ENCODE measurements at places on chromosomes 5 and 9.
A peak's percentile ranks its signal among the peaks of the same experiment; 100 is the strongest.

GRCh38 chr5:172293054-172293744 is 9.6 kb upstream of the UBTD2 start:
- peak; percentile 62 for DNase-seq

DNA sequence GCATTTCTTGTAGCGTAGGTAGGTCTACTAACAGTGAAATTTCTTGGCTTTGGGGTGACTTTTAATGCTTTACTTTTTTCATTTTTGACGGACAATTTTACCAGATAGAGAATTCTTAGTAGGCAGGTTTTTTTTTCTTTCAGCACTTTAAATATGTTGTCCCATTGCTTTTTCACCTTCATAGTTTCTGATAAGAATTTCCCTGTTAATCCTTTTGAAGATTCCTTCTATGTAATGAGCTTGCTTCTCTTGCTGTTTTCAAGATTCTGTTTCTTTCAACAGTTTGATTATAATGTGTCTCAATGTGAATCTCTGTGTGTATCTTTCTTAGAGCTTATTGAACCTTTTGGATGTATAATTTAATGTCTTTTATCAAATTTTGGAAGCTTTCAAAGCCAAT is 35.5 kb downstream of the PBX3 start:
- no peak for DNase-seq

GRCh38 chr5:126096442-126097006 is 326.7 kb upstream of the GRAMD2B start:
- no peak for DNase-seq

DNA sequence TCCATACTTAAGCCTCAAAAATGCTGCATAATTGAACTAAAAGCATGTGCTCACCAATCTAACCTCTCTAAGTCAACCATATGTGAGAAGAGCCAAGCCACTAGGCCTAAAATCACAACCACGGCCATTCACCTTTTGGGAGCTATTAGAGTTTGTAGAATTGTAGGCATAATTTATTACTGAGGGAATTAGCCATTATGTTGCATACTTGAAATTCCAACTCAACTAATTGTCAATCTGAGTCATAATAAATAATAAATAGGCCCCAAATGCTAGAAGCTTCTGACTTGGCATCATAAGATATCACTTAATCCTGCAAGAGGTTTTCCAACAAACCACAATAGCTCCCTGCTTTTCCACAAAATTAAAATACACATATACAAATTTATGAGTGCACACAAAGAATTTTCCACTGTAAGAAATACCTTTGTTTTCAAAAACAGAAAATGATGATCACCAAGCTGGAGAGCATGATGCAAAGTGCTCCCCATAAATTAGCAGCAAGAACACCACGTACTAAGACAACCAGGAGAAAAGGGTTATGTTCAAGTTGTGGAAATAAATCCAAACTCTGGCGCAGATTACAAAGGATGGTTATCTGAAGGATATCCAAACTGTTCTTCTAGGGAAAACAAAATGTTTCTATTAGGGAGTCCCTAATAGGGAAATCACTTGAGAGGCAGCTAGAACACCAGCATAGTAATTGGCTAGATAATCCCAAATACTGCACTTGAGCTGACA is 250.0 kb upstream of the SLC30A5 start:
- no peak for DNase-seq

GRCh38 chr9:479971-480350 is 265.3 kb downstream of the DOCK8 start:
- no peak for DNase-seq

- DNase-seq, result no peak
Measured at GRCh38 chr9:74644023-74644422, 146.9 kb downstream of the RORB start.

- DNase-seq, result no peak
Measured at GRCh38 chr9:36217256-36217968, 26.7 kb downstream of the CLTA start.

GRCh38 chr9:122954253-122954691 is 13.5 kb downstream of the RABGAP1 start:
- DNase-seq, result no peak

GRCh38 chr5:135034236-135034962 is 371 bp upstream of the PITX1 start:
- DNase-seq, result peak; percentile 20

DNA sequence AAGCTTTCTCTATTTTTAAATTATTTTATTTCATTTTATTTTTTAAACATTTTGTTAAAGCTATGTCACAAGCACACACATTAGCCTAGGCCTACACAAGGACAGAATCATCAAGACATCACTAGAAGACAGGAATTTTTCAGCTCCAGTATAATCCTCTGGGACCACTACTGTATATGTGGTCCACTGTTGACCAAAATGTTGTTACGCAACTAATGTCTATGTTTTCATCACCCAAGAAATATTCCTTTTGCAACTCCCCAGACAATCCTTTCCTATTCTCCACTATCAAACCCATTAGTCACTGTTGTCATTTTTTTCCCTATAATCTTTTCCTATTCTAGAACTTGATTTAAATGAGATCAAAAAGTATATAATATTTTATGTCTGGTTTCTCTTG is 2371.7 kb upstream of the C9orf72 start:
- no peak for DNase-seq

DNA sequence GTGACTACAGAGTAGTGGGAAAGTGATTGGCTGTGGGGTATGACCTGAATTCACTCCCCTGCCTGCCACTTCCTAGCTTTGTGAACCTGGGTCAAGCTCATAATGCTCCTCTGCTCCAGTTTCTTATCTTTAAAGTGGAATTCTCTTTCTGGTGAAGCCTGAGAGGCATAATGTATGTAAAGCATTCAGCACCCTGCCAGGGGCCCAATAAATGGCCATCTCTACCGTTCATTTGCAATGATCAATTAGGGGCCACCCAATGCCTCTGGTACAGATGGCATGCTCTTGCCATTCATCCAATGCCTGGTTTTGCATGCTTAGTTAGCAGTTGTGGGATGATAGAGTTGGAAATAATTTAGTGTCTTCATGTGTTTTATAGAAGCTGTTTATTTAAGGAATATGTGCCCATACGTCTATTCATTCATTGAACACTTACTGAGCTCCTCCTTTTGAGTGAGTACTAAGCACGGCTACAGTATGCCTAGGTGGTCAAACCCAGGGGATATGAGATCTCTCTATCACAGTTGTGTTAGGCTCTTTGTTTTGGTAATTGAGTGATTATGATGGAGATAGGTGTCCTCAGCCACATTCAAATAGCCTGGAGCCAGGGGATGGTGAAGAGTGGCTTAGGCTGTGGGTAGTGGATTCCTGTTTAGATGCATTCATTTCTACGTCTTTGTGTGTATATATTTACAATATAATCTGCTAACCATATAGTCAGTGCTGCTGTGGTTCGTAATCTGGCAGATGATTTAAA is 15.3 kb downstream of the ZNF462 start:
- DNase-seq, result no peak

DNA sequence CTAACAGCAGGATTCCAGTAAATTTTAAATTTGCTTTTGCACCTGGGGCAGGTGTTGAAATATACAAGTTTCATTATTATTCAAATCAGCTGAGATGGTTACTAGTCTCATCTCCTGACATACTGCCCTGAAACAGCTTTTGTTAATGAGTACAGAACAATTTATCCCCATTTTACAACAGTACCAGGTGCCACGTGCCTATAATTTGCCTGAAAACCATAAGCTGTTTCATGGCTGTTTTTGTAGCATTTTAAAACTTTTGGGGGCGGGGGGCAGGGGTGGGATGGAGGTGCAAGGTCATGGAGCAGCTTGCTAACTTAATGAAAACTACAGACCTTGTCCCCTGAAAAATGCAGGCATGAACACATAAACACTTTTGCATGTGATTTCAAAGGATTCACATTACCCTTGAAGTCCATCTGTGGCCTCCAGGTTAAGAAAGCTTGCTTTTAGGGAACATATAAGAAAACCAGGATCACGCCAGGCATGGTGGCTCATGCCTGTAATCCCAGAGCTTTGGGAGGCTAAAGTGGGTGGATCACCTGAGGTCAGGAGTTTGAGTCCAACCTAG is 42.1 kb downstream of the TIMD4 start:
- DNase-seq, result no peak

GRCh38 chr5:93782978-93783377 is 41.6 kb upstream of the POU5F2 start:
- DNase-seq, result no peak

GRCh38 chr9:116352958-116353357 is 199.4 kb downstream of the PAPPA start:
- no peak for DNase-seq

- no peak for DNase-seq
Measured at GRCh38 chr9:95341293-95341962, 23.9 kb upstream of the FANCC start.

- DNase-seq, result no peak
Measured at GRCh38 chr5:88979726-88980125, 96.7 kb upstream of the MEF2C start.

DNA sequence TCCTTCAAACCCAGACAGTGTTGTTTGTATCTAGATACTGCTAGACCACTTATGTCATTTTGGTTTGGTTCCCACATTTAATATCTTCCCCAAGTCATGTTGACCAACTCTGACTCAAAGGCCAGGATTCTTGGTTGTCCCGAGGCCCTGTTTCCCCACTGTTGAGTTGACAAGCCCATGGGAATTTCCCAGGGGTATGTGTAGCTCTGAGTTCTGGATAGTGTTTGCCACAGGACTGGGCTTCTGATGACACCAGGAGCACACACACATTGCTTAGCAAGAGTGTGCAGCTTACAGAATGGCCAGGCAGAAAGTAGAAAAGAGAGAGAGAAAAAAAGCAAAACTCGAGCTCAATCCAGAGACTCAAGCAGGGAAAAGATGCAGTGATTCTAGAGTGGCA is 214.4 kb downstream of the NXNL2 start:
- no peak for DNase-seq

DNA sequence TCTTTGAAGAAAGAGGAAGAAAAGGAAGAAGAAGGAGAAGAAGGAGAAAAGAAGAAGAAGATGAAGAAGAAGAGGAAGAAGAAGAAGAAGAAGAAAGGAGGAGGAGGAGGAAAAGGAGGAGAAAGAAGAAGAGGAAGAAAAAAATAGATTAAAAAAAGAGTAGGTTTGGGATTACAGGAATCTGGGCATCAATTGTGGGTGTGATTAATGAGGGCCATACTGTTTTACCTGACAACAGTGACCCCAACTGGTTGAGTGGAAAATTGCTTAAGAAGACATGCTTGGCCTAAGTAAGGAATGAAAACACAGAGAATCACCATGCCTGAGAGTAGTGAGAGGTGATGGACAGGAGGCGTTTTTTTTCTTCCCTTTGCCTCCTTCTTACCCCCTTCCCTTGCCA is 114.6 kb downstream of the FAM170A start:
- DNase-seq, result no peak

DNA sequence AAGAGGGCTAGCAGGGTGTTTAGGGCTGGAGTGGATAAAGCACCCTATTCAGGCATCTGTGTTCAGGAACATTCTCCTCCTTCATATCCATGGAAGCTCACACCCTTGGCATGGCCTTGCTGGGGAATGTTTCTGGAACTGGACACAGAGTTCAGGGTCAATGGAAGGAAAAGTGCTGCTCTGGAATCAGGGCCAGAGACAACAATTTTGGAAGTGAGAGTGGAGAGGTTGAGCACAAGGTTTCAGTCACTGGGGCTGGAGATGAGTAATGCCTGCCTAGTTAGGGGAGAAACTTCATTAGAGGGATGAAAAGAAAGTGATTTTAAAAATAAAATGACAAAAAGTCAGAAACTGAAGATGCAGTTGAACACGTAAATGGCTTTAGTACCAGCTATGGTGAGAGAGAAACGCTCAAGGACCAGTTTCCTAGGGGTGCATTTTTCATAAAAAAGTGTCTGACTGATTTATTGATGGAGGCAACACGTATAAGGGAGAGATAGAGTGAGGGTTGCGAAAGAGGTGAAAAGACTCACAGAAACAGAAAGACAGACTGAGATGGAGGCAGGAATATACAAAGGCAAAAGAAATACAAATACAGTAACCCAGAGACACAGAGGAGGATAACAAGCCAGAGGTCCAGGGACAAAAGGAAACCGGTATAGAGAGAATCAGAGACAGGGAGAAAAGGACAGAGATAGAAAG is 8.0 kb upstream of the TNFSF15 start:
- no peak for DNase-seq

GRCh38 chr5:33275921-33276627 is 164.7 kb upstream of the TARS1 start:
- DNase-seq, result no peak

GRCh38 chr5:71652349-71652748 is 65.2 kb downstream of the MCCC2 start:
- no peak for DNase-seq

GRCh38 chr5:77972469-77973252 is 196.5 kb upstream of the TBCA start:
- DNase-seq, result peak; percentile 4

GRCh38 chr9:6007058-6007769 is 8.2 kb downstream of the RANBP6 start:
- DNase-seq, result peak; percentile 97

DNA sequence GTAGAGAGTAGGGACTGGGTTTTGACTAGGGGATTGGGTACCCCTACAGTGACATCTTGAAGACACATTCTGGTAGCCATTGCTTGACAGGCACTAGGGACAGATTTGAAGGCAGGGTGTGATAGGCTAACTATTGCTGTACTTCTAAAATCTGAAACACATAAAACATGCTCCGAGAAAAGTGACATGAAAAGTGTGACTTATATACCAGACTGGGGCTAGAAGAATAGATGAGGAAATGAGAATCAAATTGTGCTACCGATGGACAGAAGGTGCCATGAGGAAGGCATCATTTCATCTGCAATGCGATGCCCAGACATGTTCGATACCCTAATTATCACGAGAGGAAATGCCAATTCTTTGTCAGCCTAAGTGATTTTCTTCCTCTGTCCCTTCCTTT is 475.8 kb downstream of the SPOCK1 start:
- DNase-seq, result no peak

GRCh38 chr5:52543594-52543993 is 244.1 kb upstream of the ITGA1 start:
- DNase-seq, result no peak

DNA sequence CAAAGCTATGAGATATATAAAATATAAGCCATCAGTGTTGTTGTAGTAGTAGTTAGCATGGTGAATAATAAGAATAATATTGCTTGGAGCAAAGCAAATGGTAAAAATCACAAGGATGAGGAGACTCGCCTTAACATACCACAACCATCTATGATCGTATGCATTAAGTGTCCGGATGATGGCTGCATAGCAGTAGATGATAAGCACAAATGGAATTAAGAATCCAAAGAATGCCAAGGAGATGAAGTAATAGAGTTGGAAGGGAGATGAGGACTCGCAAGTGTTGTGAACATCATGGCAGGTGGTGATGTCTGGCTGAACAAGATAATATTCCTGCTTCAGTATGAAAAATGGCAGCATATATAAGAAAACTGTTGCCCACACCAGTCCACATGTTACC is 5.5 kb downstream of the F2RL2 start:
- no peak for DNase-seq

- no peak for DNase-seq
Measured at GRCh38 chr5:133196441-133197085, 144.8 kb downstream of the HSPA4 start.

Data from activated naive CD4-positive, alpha-beta T cell treated with Interleukin-2 at 50 U/mL for 16 hours (primary cell).